ENCODE measurements at places on chromosomes 5 and 9.

- no peak for DNase-seq
Measured at GRCh38 chr9:129270903-129271431, 92.9 kb upstream of the IER5L start.

DNA sequence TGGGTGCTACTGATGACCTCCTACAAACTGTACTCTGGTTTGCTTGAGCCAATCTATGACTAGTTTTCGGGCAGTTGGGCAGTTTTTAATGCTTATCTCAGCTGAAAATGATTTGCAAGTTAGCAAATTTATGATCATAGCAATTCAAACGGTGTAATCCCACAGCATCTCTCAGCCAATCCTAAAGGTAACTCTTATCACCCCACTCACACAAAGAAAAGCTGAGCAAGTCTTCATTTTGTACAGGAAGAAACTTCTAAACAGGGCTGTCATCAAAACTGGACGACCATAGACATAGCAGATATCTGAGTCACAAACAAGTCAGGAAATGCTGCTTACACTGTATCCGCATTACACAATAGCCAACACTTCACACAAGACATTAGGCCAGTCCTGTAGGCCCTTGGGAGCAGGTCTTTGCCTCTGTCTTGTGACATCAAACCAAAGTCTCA is 2.6 kb upstream of the ENC1 start:
- DNase-seq: no peak

GRCh38 chr9:131675437-131676022 is 64.3 kb downstream of the RAPGEF1 start:
- no peak for DNase-seq

- no peak for DNase-seq
Measured at GRCh38 chr5:176391479-176391878, 2.9 kb downstream of the HIGD2A start.

DNA sequence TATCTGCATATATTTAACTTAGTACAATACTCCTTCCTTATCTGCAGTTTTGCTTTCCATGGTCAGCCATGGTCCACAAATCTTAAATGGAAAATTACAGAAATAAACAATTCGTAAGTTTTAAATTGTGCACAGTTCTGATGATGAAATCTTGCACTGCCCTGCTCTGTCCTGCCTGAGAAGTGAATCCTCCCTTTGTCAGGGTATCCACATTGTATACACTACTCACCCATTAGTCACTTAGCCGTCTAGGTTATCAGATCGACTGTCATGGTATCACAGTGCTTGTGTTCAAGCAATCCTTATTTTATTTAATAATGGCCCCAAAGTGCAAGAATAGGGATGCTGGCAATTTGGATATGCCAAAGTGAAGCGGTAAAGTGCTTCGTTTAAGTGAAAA is 8.3 kb upstream of the YTHDC2 start:
- no peak for DNase-seq

DNA sequence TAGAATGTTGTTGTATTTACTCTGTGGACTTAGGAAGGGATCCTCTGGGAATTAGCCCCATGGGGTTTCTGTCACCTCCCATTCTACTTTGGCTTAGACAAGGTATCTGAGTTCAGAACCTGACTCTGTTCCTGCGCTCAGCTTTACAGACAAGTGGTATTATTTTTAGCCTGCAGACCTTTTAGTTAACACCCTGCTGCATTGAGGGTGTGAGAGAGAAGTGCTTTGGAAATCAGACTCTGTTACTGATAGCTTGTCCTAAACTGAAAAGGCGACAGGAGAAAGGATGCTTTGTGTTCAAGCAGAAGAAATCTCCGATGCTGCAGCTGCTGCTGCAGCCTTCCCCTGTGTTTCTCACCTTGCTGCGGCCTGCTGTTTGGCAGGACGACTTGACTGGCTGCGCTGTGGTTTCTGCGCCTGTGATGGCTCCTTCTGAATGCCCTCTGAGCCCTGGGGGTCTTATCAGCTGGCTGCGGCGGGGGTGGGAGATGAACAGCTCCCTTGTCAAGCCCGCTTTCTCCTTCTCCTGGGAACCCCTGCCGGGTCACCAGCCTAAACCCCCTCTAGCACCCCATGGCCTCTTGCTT is 61.9 kb downstream of the PGM5 start:
- no peak for DNase-seq

GRCh38 chr9:106322706-106323245 is 540.2 kb upstream of the ZNF462 start:
- no peak for DNase-seq
